Activated CD4-positive, alpha-beta T cell treated with anti-CD3 and anti-CD28 coated beads, Interleukin-2, amount 10 ng/mL, durations not matched to agents 7 days and 5 days (primary cell): ENCODE measurements at places on chromosomes 13 and 19. TPM values are rescaled to one million over a fixed set of nuclear protein-coding genes. Genes with fewer than 3 reads are reported as not detected.

SLITRK1 gene
- total RNA-seq: not detected

ZNF729 gene
- not detected for total RNA-seq

DNA sequence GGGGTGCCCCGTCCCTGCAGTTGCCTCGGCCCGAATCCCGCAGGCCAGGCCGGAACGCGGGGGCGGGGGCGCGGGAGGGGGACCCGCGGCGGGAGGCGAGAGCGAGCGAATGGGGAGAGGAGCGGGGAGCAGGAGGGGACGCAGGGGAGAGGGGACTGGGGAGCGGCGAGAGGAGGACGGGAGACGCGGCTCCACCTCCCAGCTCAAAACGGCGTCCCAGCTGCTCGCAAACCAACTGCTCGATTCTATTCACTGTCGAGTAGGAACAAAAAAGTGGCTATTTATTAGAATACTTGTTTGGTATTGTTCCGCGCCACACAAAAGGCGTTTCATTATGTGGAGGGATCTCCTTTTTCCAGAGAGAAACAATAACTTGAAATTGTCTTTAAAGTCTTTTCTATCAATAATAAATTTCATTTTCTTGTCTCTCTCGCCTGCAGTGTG lies 10.6 kb upstream of the SOX1 start:
- no peaks in the 10 kb centered on the region for H3K36me3 ChIP-seq
- no peaks in the 10 kb centered on the region for H3K4me1 ChIP-seq
- peaks cover 71% of the 10 kb centered on the region for H3K27me3 ChIP-seq
- no peak for DNase-seq
- H3K4me3 ChIP-seq: no peak overlapping the region

DNA sequence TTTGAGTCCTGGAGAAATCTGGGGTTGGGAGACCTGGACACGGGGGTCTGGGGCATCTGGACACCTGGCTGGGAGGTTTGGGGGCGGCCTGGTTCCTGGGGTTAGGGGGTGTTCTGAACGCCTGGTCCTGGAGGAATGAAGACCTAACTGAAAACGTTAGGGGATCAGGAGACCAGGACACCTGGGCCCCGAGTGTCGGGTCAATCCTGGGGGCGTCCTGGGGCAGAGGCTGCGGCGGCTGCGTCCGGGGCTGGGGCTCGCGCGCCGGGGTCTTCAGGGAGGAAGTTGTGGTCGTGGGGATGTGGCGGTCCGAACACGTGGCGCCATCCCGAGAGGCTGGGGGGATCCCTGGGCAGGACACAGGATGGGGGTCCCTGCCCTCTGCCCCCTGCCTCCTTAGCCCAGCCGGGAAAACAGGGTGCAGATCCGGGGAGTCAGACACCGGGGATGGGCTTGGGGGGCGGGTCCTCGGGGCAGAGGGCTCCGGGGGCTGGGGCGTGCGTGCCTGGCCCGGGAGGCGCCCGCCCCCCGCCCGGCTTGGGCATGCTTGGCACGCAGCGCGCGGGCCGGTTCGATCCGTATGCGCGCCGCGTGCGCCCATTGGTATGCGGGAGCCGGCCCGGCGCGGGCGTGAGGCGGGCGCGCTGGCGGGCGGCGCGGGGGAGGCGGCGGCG lies 632 bp downstream of the NPAS1 start:
- peaks cover 6% of the 10 kb centered on the region for H3K4me1 ChIP-seq
- H3K27me3 ChIP-seq: peaks cover 51% of the 10 kb centered on the region
- DNase-seq: no peak
- no peak overlapping the region for H3K27ac ChIP-seq
- no peak overlapping the region for H3K4me3 ChIP-seq
- no peaks in the 10 kb centered on the region for H3K36me3 ChIP-seq
